ENCODE measurements at places on chromosomes 3 and 15.

- DNase-seq, result no peak
Observed at GRCh38 chr15:76155731-76156130, 95.9 kb downstream of the TMEM266 start.

DNA sequence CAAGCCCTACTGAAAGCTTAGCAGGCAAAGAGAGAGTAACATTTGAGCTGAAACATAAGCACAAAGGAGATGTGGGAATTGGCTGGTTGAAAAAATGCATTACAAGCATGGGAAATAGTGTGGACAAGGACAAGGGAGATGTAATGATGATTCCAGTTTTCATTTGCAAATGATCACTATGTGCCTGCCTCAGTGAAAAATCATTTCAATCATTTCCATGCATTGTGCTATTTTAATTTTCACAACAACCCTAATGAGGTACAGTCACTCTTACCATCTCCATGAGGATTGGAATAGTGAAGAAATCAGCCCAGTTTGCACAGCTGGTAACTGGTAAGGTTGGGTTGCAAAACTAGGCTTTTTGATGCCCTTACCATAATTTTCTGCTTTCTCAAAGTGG lies 123.2 kb downstream of the ARNT2 start:
- DNase-seq, result no peak

GRCh38 chr3:64049832-64050231 lies 26.5 kb upstream of the PSMD6 start:
- no peak for DNase-seq

- DNase-seq, result no peak
Observed at GRCh38 chr3:130490241-130490640, 26.7 kb upstream of the COL6A6 start.

GRCh38 chr3:23979569-23979968 lies 34.5 kb downstream of the NR1D2 start:
- DNase-seq, result no peak

GRCh38 chr15:98231696-98232440 lies 271.4 kb downstream of the ARRDC4 start:
- no peak for DNase-seq

DNA sequence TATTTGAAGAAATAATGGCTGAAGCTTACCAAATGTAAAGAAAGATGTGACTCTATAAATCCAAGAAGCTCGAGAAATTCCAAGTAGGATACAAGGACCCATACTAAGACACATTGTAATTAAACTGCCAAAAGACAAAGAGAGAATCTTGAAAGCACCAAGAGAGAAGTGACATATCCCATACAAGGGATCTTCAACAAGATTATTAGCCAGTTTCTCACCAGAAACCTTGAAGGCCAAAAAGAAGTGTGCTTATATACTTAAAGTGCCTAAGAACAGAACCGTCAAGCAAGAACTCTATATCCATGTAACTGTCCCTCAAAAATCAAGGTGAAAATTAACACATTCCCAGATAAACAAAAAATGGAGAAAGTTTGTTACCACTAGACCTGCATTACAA lies 220.5 kb downstream of the ADAMTS17 start:
- DNase-seq, result no peak

DNA sequence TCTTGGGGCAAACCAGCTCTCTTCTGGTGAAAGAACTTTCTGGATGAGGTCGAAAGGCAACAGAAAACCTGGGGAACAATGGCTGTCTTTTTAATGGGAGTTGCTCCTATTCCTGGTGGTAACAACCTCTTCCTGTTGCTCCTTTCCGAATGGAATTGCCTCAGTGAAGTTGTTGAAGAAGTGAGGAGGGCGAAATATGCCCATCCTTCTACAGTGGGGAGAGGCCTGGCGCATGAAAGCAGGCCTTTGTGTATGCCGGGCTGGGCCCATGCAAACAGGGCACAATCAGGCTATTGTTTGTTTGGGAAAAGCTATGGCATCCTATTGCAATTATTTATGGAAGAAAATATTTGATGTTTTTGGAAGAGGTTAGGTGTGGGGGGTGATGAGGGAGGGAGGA lies 166.9 kb downstream of the IGF1R start:
- DNase-seq, result no peak

DNA sequence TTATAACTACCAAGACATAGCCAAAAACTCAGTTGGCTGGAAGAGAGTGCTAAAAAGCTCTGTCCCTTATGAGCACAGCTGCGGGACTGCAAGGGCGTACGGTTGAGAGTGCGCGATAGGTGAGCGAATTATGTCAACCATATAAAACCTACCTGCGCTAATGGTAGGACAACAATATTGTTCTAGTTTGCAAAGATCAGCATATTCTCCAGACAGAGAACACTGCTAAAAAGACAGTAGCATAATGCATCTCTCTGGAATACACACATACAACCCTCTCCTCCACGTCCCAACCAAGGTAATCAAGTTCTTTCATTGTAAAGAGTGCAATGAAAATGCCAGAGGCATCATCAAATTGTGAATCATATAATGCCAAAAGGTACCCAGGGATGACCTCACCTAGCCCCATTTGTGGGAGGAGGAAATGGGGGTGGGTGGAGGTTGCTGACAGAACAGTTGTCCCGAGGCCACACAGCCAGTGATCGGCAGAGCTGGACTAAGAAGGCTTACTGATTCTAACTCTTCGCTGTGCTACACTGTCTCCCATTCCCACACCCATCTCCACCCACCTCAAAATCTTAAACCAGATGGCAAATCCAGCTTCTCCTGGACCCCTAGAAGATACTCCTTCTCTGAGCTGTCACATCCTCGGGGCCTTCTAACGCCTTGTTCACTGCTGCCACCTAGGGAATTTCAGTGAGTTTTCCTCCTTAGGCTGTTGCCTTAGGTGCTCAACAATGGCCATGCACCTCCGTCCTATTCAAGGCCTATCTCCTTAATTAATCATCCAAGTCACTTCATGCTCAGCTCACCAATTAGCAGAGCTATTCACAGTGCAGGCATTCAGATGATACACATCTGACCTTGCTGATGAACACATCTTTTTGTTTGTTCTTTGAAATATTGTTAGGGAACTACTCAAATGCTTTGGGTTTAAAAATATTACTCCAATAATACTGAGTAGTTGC lies 60.7 kb downstream of the RPL22L1 start:
- DNase-seq, result peak; percentile 49

DNA sequence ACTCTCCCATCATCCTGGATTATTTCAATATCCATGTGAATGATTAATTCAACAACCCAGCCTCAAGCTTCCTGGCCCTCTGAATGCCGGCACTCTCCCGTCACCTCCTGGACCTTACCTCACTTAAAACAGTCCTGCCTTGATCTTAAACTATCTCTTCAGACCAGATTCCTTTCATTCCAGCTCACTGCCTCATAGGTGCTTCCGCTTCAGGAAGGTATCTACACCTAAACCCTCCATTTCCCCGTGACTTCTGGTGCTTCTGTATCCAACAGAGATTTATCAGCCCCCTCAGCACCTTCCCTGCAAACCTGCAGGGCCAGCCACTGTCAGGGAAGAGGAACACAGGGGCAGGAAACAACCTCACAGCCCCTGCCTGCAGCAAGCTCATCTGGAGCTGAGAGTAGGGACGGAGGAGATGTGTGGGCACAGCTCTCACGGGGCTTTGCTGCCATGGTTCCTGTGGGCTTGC lies 98.9 kb upstream of the TJP1 start:
- no peak for DNase-seq

- DNase-seq, result no peak
Observed at GRCh38 chr15:101639667-101640066, 12.5 kb downstream of the TM2D3 start.

GRCh38 chr3:143410259-143410658 lies 290.7 kb downstream of the CHST2 start:
- DNase-seq, result no peak
